Calu3 (cell line): ENCODE measurements at places on chromosomes 6 and 20. TPM values are rescaled to one million over a fixed set of nuclear protein-coding genes. Genes with fewer than 3 reads are reported as not detected.

DNA sequence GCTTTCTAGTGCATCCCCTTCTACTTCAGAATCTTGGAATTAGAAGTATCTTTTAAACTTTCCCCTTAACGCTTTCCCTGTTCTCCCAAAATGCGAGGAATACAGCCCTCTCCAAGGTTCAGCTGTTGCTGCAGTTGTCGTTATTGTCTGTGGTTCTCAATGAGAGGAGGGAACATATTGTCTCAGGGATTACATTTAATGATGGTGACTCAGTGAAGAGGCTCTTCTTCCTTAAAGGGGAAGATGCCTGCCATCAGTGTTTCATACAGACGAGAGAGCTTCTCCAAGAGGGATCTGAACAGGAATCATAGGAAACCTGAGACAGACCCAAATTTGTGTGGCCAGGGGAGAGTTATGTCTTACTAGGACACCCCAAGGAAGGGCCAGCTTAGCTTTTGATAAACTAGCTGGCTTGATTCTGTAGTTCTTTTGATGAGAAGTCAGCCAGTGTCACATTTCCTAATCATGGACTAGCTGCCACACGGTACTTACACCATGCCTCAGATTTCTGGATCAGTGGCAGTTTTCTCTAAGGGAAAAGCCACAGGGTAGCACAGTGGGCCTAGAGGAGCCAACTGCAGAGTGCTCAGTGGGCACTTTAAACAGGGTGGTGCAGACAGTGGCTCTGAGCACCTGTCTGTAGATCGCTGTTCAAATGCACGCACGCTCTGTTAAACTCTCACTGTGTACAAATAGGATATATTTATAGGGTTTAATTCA lies 59.7 kb upstream of the TMEM181 start:
- no peak for DNase-seq

GRCh38 chr6:42367353-42368011 lies 84.2 kb downstream of the TRERF1 start:
- no peak for DNase-seq

DNA sequence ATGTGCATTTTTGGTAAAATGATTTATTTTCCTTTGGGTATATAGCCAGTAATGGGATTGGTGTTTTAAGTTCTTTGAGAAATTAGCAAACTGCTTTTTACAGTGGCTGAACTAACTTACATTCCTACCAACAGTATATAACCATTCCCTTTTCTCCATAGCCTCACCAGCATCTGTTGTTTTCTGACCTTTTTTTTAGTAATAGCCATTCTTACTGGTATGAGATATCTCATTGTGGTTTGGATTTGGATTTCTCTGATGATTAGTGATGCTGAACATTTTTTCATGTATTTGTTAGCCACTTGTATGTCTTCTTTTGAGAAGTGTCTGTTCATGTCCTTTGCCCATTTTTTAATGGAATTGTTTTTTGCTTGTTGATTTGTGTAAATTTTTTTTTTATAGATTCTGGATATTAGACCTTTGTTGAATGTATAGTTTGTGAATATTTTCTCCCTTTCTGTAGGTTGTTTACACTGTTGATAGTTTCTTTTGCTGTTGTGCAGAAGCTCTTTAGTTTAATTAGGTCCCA lies 42.3 kb downstream of the STK4 start:
- no peak for DNase-seq

DNA sequence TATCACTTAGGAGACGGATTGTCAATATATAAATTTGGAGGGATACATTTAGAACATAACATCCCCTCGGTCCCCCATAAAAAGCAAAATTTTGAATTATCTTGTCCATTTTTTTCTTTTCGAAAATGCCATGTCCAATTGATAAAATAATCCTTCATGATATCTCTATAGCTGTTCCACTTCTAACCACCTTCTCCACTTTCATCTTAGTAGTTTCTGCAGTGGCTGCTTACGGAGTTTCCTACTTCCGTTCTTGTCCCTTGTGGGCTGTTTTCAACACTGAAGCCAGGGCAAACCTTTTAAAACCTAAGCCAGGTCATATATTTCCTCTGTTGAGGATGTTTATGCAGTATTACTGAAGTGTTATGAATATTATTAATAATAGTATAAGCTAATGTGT lies 37.9 kb downstream of the KCNQ5 start:
- no peak for DNase-seq

TMEM14B gene
- total RNA-seq = 50.4 and 63.9 TPM in 2 replicates
